ENCODE measurements at places on chromosomes 5 and 9.

GRCh38 chr9:71830929-71831328 lies 62.6 kb upstream of the CEMIP2 start:
- no peak for DNase-seq

DNA sequence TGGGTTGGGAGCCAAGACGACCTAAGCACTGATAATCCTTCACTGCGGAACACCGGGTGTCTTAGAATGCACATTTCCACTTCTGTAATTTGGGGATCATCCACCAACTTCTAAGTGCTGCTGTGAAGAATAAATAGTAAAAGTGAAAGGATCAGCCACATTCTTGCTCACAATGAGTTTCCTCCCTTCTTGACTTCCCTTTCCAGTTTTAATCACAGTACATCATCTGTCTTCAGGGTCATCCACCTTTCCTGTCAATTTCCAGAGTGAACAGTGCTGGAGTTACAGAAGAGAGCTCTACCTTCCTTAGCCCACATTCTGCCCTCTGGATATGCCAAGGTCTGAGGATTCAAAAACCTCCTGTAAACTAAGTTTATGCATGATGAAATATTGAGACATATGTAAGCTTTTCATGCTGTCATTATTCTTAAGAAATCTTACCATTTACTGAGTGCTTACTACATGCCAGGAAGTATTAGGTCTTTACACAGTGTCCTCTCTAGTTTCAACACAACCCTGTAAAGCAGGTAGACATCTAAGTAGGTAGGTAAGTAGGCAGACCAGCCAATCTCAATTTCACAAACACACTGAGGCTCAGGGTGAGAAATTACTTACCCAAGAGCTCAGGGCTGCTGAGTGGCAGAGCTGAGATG lies 105.2 kb downstream of the CDK5RAP2 start:
- DNase-seq = no peak

DNA sequence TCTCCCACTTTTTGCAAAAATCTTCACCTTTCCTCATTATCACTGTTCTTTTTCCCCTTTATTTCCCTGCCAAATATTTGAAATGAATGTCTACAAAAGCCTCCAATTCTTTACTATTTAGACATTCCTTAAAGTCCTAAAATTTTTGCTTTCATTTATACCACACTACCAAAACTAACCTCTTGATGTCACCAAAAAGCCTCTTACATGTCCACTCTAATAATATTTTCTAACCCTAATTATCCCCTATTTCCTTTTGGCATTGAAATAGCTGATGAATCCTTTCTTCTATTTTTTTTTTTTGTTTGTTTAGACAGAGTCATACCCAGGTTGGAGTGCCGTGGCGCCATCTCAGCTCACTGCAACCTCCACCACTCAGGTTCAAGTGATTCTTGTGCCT lies 32.3 kb upstream of the NRG2 start:
- no peak for DNase-seq

GRCh38 chr9:99835581-99835980 lies 13.9 kb downstream of the NR4A3 start:
- no peak for DNase-seq

DNA sequence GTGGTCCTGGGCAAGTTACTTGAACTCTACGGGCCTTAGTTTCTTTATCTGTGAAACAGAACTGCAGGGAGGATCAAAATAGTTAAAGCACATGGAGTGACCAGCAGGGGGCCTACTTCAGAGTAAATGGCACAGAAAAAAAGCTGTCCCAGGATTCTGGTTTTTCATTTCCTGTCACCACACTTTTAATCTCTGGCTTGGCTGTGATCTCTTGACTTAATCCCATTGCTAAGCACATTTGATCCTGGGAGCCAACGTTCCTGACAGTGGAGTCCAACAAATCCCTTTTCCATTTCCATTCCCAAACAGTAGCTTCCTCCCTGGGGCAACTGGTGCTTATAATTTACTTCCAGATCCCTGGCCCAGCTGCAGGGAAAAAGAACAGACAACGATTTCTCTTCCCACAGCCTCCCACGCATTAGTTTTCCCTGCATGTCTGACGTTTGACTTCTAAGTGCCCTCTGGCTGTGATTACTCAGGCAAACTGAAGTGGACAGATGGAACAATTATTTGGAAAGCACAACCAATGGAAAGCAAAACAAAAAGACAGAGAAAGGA lies 136.5 kb upstream of the STK32A start:
- no peak for DNase-seq

- DNase-seq = no peak
Observed at GRCh38 chr5:5159282-5160103, 19.4 kb downstream of the ADAMTS16 start.

DNA sequence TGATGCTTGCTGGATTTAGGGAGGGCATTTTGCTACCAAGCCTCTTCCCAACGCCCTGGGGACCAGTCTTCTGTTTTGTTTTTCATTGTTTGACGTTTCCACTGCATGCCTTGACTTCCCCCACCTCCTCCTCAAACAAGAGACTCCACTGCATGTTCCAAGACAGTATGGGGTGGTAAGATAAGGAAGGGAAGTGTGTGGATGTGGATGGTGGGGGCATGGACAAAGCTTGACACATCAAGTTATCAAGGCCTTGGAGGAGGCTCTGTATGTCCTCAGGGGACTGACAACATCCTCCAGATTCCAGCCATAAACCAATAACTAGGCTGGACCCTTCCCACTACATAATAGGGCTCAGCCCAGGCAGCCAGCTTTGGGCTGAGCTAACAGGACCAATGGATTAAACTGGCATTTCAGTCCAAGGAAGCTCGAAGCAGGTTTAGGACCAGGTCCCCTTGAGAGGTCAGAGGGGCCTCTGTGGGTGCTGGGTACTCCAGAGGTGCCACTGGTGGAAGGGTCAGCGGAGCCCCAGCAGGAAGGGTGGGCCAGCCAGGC lies 23.0 kb downstream of the PCDHGC5 start:
- DNase-seq = no peak

Measured in substantia nigra (tissue), 51 donors.